ENCODE measurements at places on chromosomes 1 and 21.

- no peak overlapping the region for H3K4me3 ChIP-seq
- H3K36me3 ChIP-seq: no peaks in the 10 kb centered on the region
- no peak overlapping the region for H3K27ac ChIP-seq
- DNase-seq: no peak
Observed at GRCh38 chr1:109828756-109829505, 65.2 kb upstream of the EPS8L3 start.

- H3K27ac ChIP-seq: no peak overlapping the region
- no peak for DNase-seq
- H3K4me1 ChIP-seq: no peaks in the 10 kb centered on the region
- H3K4me3 ChIP-seq: no peak overlapping the region
- H3K36me3 ChIP-seq: no peaks in the 10 kb centered on the region
- no peaks in the 10 kb centered on the region for H3K27me3 ChIP-seq
Observed at GRCh38 chr1:57683037-57683942, 259.4 kb upstream of the DAB1 start.

DNA sequence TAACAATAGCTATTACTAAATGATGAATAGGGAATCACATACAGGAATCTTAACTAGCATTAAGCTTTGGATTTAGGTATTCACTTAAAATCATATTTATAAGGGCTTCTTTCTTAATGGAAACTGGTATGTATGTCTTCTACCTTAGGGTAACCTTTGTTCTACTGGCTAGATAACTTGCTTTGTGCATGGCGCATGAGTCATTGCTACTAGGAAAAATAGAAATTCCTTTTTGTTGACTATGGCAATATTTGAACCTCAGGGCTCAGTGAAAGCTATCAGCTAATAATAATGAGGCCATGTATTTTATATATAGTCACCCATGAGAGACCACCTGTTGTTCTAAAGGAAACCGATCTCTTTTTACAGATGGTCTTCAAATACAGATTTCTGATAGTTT, 72.5 kb downstream of the RPS6KC1 start:
- no peaks in the 10 kb centered on the region for H3K27me3 ChIP-seq
- DNase-seq: no peak
- H3K4me1 ChIP-seq: no peaks in the 10 kb centered on the region
- H3K4me3 ChIP-seq: no peak overlapping the region
- H3K27ac ChIP-seq: no peak overlapping the region

DNA sequence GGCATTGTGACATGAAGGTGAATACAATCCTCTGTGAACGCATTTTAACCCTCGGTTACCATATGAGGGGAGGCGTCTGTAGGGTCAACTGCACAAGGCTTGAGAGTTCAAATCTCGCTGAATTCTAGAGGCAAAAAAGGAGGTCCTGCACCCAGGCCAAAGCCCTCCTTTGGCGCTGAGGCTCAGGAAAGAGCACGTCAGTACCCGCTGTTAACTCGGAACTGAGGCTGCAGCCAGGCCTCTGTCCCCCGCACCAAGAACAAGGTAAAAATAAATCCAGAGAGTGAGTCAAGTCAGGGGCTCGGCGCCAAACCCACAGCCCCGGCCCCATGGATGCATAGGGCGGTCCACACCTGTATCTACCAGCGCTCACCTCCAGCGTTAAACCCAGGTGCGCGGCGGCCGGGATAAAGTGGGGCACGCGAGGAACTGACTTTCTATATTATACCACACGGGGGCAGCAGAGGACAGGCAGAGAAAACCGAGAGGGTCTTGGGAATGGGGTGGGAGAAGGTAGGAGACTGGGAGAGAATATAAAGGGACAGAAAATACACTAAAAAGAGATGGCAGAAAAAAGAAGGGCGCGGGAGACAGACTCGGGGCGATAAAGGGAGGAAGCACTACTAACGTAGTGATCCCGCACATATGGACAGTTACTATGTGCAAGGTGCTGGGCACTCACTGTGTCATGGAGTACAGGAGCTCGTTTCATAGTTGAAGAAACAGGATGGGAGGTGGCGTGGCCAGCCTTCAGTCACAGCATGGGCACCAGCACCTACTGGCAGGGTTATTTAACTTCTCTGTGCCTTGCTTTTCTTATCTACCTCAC, 54.9 kb downstream of the DMRTA2 start:
- H3K27ac ChIP-seq: no peak overlapping the region
- no peaks in the 10 kb centered on the region for H3K36me3 ChIP-seq
- H3K4me3 ChIP-seq: no peak overlapping the region
- DNase-seq: peak; percentile 52

- no peaks in the 10 kb centered on the region for H3K4me1 ChIP-seq
- H3K4me3 ChIP-seq: no peak overlapping the region
- no peak overlapping the region for H3K27ac ChIP-seq
- no peaks in the 10 kb centered on the region for H3K36me3 ChIP-seq
- no peaks in the 10 kb centered on the region for H3K27me3 ChIP-seq
Observed at GRCh38 chr1:185933580-185933979, 199.4 kb downstream of the HMCN1 start.

DNA sequence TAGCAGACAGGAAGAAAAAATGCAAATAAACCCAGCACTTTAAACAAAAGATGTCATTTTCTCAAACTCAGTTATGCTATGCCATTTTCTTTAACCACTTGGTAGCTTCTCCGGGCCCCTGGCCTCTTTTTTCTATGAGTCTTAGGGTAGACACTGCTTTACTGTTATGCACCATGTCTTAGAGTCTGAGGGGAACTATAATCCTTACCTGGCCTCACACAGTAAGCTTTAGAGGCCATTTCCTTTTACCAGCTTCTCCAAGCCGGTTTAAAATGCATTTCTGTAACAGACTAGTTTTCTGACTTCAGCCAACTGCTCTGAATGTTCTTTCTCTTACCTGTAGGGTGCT, 73.7 kb upstream of the EDEM3 start:
- no peak for DNase-seq
- no peaks in the 10 kb centered on the region for H3K27me3 ChIP-seq
- no peak overlapping the region for H3K27ac ChIP-seq
- no peaks in the 10 kb centered on the region for H3K4me1 ChIP-seq

GRCh38 chr21:31351438-31351837, 7.4 kb upstream of the TIAM1 start:
- no peak overlapping the region for H3K27ac ChIP-seq
- no peak overlapping the region for H3K4me3 ChIP-seq
- DNase-seq: no peak
- no peaks in the 10 kb centered on the region for H3K27me3 ChIP-seq

- no peak overlapping the region for H3K4me3 ChIP-seq
- no peak for DNase-seq
- H3K36me3 ChIP-seq: no peaks in the 10 kb centered on the region
- H3K4me1 ChIP-seq: no peaks in the 10 kb centered on the region
- no peak overlapping the region for H3K27ac ChIP-seq
- no peaks in the 10 kb centered on the region for H3K27me3 ChIP-seq
Observed at GRCh38 chr21:44724926-44725325, 13.6 kb upstream of the TSPEAR start.

DNA sequence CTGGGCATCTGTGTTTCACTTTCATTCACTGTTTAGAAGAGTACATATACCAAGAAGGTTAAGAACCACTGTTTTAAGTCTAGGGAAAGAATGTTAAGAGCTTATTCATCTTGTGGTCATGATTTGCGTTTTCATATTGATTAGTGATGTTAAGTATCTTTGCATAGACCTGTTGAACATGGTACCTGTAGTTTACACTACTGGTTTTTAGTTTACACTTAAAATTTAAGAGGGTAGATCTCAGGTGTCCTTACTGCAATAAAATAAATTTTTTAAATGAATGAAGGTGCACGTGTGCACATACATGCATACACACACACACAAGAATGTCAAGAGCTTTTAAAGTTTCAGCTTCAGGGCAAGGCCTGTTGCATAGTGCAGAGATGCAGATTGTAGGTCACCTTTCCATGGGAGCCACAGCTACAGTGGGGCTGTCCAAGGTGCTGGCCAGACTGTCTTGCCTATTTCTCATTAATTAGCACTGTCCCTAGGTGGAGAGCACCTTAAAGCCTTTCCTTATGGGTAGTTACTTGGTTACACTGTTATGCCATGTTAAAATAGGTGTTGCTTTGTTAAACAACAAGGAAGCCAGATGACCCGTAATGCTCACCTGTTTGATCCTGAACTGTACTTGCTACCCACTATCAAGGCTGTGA, 543.0 kb upstream of the DAB1 start:
- H3K4me3 ChIP-seq: no peak overlapping the region
- H3K27me3 ChIP-seq: no peaks in the 10 kb centered on the region
- no peaks in the 10 kb centered on the region for H3K36me3 ChIP-seq
- H3K27ac ChIP-seq: no peak overlapping the region
- peak; percentile 24 for DNase-seq

DNA sequence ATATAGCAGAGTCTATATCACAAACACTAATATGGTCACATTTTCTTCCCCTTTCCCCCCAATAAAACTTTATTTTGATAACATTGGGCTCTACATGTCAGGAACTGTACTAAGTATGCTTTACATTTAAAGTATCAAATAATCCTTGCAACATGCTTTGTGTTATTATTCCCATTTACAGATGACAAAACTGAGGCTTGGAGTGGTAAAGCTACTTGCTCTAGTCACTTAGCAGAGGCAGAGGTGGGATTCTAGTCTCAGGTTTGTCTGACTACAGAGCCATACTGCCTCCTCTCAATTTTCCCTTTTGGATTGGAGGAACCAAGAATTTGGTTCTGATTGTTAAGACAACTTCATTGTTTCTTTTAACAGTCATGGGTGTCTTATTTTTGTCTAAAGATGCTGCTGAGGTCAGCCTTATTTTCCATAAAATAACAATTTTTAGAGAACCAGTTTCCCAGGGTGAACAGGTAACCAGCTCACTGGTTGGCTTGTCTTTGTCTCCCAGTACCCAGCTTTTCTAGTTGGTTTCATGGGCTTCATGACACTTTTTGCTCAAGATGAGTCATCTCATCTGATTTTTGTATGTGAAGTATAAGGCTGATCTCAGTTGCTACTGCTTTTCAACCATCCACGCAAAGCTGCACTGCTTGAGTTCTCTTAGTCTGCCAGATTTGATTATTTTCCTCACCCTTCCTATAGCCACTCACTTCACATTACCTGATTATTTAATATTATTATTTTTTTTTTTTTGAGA, 81.0 kb upstream of the ARID1A start:
- H3K36me3 ChIP-seq: no peaks in the 10 kb centered on the region
- H3K4me3 ChIP-seq: no peak overlapping the region
- peaks cover 15% of the 10 kb centered on the region for H3K4me1 ChIP-seq

DNA sequence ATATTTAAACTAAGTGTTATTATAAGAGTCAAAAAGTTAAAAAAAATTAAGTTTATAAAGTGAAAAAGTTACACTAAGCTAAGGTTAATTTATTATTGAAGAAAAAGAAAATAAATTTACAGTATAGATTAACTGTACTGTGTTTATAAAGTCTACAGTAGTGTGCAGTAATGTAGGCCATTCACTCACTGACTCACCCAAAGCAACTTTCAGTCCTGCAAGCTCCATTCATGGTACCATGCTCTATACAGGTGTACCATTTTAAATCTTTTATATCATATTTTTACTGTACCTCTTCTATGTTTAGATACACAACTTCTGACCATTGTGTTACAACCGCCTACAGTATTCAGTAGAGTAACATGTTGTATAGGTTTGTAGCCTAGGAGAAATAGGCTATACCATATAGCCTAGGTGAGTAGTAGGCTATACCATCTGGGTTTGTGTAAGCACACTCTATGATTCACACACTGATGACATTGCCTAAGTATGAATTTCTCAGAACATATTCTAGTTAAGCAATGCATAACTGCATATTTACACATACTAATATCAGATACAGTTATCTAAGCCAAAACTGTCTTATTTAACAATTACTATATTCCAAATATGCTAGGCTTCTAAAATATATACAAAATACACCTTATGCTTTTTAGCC, 80.6 kb upstream of the GFI1 start:
- no peak for DNase-seq
- H3K27me3 ChIP-seq: no peaks in the 10 kb centered on the region

DNA sequence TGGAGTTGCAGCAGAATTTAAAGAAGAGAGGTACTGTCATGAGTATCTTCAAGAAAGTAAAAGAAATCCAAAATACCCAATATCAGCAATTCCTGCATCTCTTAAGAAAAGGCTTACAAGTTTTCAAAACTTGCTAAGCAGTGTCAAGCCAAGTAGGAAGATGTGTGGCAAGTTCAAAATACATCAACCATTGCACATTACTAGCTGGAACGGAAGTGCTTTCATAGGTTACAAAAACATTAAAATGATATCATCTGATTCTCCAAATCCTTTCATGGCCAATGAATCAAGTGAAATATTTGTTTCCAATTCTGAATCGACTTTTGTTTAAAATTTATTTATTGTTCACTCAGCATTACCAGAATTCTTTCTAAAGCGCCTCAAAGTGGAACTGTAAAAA, 5.7 kb upstream of the ABCA4 start:
- no peak overlapping the region for H3K4me3 ChIP-seq
- H3K36me3 ChIP-seq: no peaks in the 10 kb centered on the region
- H3K27ac ChIP-seq: no peak overlapping the region
- H3K27me3 ChIP-seq: no peaks in the 10 kb centered on the region
- no peak for DNase-seq

- H3K4me1 ChIP-seq: peaks cover 18% of the 10 kb centered on the region
- H3K27ac ChIP-seq: peak overlapping the region; percentile 94
- H3K4me3 ChIP-seq: peak overlapping the region; percentile 65
- no peak for DNase-seq
- H3K27me3 ChIP-seq: no peaks in the 10 kb centered on the region
- peaks cover 17% of the 10 kb centered on the region for H3K36me3 ChIP-seq
Observed at GRCh38 chr1:50967416-50968157, 2.5 kb upstream of the CDKN2C start.

- H3K36me3 ChIP-seq: no peaks in the 10 kb centered on the region
- peaks cover 10% of the 10 kb centered on the region for H3K27me3 ChIP-seq
- H3K27ac ChIP-seq: no peak overlapping the region
- peaks cover 17% of the 10 kb centered on the region for H3K4me1 ChIP-seq
Observed at GRCh38 chr1:16158025-16158424, 2.2 kb upstream of the EPHA2 start.

DNA sequence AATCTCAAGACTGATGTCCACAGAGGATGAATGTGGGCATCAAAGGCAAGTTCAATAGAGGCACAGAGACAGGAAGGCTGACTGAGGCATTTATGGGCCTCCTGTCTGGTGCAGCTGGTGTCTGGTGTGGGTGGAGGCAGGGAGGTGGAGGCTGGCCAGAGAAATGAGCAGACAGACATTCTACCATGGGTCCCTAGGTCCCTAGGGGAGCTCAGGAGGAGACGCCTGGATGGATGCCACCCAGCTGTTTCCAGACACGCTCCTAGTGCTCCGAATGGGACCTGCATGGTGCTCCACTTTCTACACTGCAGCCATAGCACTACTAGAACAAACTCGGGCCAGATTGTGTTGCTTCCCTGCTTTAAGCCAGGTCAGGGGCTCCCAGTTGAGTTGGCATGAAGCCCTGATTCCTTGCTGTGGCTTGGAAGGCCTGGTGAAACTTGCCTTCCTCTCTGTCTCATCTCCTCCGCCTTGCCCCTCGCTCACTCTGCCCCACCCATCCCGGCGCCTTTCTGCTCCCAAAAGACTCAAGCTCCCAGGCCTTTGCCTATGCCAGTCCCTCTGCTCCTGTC, 25.3 kb downstream of the PADI2 start:
- H3K36me3 ChIP-seq: no peaks in the 10 kb centered on the region
- H3K4me1 ChIP-seq: no peaks in the 10 kb centered on the region
- no peak overlapping the region for H3K4me3 ChIP-seq
- H3K27ac ChIP-seq: no peak overlapping the region
